ENCODE measurements at places on chromosomes 1 and 21.

DNA sequence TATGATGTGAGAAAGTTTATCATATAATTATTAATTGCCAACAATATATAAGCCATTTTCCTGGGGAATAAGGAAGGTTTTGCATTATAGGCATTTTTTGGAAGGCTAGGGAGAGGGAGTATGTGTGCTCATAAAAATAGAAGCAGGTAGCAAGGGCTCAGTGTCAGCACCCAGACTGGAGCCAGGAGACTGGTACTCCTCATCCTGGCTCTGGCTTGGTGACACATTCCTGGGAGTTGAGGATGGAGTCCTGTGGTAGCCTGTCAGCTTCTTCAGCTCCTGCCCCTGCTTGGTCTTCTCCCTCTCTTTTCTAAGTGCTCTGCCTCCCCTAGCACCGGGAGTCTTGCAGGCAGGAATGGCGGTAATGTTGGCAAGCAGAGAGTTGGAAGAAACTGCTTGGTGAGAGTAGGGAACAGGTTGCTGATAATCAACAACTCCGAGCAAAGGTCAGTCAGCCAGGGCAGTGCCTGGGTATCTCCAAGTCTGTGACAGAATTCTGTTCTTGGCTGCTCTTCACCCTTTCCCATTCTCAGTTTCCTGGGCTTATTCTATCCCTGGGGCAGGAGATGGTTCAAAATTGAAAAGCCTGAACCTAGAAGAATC lies 23.0 kb downstream of the GIPC2 start:
- DNase-seq, result no peak

- no peak for DNase-seq
Measured at GRCh38 chr1:17462669-17463068, 23.2 kb upstream of the RCC2 start.

GRCh38 chr1:208565756-208566440 lies 321.7 kb upstream of the PLXNA2 start:
- DNase-seq, result no peak

GRCh38 chr1:172269644-172270043 lies 150.8 kb upstream of the C1orf105 start:
- no peak for DNase-seq

DNA sequence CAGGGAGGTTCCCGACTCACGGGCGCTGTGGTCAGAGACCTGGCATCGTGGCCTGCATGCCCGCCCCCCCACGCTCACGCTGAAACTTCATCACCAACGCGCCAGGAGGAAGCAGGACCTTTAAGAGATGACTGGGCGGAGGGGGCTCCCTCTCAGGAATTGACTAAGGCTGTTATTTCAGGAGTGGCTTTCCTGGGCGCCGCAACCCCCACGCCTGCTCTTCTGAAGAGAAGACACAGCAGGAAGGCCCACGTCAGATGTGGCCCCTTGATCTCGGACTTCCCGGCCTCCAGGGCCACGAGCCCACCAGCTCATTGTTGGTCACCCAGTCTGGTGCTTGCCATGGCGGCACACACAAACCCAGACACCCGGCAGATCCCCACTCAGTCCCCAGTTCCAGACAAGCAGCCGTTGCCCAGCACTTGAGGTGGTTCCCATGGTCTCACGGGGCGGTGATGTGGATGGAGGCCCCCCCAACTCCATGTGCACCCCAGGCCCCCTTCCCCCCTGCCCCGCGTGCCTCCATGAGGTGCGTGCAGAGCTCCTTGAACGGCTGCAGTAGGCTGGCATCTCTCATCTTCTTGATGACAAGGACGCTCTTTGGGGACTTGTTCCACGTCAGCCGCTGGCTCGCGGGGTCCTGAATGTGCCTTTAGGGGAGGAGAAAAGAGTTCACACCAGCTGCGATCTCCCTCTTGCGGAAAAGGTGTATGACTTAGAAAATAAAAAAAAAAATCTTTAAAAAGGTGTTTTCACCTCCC lies 21.4 kb downstream of the NADK start:
- DNase-seq, result no peak

- no peak for DNase-seq
Measured at GRCh38 chr21:45085700-45086099, 11.3 kb downstream of the ADARB1 start.

- no peak for DNase-seq
Measured at GRCh38 chr1:88998716-88999115, 6.3 kb upstream of the KYAT3 start.

GRCh38 chr1:227753999-227754711 lies 18.9 kb downstream of the SNAP47 start:
- no peak for DNase-seq

GRCh38 chr1:28173980-28174297 lies 2.6 kb downstream of the PTAFR start:
- DNase-seq, result no peak

All from T-helper 9 cell (primary cell).